ENCODE measurements at places on chromosomes 7 and 10.

DNA sequence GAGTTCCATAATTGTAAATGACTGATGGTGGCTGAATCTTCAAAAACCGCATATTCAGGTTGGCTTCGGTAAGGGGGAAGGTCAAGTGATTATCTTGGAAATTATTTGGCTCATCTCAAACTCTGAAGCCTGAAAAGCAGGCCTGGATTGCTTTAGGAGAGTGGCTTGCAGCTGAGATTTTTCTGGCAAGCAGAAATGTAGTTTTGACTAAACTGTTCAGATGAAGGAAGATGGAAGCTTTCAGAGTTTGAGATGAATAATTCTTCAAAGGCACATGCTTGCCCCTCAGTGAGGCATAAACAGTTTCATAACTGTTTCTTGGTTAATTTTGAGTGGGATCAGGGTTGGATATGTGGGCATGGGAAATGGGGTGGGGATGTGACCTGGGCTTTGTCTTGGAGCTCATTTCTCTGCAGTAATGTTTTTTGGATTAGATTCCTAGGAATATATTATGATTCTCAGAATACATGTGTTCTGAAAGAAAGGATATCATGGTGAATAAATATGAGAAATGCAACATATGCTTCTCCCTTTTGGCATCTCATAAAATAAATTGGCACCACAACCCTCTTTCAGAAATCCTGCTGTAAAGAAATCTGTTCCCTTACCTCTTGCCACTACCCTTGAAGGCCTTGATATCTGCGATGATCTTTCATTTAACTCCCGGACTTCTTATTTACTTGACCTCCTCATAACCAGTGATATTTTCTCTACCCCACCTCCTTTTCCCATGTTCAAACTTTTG is 469.2 kb downstream of the ADRA2A start:
- DNase-seq, result no peak

DNA sequence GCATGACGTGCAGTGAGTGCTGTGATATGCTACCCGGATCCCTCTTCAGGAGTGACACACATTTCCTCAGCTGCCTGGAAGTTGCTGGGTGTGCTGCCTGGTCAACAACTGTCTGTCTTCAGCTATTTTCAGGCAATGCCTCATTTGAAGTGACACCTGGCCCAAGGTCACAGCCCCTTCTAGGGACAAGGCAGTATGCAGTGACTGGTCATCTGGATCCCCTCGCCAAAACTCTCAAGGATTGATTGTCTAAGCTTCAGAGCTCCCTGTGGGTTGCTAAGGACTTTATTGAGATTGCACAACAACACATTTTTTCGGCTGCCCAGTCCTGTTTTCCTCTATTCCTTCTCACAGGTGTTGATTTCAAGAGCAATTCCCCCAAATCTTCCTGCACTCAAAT is 108.8 kb downstream of the GNAI1 start:
- DNase-seq, result no peak

GRCh38 chr7:155392726-155393570 is 65.0 kb upstream of the EN2 start:
- DNase-seq, result no peak

DNA sequence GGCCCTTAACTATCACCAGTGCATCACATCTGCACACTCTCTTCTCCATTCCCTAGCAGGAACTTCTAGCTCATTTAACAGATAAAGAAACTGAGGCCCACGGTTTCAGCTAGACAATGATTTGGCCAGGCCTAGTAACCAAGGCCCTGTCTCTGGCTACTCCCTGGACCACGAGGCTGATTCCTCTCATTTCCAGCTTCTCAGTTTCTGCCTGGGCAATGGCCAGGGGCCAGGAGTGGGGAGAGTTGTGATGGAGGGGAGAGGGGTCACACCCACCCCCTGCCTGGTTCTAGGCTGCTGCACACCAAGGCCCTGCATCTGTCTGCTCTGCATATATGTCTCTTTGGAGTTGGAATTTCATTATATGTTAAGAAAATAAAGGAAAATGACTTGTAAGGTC is 13.5 kb downstream of the AQP1 start:
- no peak for DNase-seq

DNA sequence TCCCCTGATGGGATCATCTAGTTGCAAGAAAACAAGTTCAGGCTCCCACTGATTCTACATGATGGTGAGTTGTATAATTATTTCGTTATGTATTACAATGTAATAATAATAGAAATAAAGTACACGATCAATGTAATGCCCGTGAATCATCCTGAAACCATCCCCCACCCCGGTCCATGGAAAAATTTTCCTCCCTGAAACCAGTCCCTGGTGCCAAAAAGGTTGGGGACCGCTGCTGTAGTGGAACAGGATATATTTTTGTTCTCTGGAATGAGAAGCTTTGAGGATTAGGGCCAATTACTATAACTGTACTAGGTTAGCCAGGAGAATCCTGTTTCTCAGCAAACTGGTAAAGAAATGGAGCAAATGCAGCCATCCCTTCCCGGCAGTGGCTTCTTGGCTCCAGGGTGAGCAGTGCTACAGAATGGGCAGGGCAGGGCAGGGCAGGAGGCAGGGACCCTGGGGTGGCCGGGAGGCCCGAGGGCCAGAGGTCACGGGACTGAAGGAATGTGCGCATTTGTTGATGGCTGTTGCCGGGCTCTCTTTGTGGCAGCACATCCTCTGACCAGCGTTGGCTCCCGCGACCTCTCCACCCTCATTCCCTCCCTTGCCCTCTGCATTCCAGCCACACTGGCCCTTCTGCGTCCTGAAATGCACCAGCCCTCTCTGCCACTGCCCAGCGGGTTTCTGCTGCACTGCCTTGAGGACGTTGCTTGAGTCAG is 162.3 kb upstream of the NPS start:
- DNase-seq, result no peak

DNA sequence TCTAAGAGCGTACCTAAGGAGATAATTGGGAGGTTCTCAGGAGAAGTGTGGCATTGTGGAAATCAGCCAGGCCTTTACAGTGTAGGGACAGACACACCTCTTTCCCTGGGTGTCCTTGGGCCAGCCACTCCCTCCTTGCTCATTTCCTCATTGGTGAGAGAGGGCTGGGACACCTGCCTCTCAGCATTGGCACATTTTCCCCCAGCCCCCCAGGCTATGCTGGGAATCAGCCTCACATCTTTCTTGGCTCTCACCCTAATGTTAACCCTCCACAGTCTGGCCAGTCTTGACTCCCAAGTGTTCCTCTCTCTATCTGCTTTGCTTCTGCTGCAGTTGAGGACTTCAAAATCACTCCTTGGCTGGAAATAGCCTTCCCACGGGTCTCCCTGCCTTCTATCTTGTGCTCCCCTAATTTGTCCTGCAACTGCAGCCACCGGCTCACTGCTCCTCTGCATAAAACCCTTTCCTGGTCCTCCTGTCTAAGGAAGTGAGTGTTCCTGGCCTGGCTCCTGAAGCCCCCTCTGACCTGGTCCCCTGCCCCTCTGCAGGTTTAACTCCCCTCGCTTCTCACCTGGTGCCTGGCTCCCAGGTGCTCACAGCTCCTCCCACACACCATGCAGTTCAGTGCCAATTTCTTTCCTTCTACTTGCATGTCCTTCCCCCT is 15.8 kb downstream of the TBXAS1 start:
- DNase-seq, result no peak

DNA sequence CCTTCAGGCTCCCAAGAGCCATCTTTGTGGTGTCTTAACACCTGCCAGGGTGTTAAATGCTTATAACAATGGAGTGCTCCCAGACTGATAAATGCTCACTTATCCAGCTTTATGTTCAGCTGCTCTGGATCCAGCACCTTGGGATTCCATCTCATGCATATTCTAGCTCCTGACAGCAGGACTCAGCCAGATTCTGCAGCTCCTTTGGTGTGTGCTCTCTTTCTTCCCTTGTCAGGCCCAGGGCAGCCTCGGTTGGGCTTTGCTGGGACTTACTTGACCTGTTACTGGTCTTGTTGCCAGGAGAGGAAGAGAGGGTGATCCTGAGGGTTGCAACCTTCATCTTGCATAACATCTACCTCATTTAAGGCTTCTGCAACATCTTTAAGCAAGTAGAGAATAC is 59.4 kb upstream of the CCNY start:
- DNase-seq, result no peak

DNA sequence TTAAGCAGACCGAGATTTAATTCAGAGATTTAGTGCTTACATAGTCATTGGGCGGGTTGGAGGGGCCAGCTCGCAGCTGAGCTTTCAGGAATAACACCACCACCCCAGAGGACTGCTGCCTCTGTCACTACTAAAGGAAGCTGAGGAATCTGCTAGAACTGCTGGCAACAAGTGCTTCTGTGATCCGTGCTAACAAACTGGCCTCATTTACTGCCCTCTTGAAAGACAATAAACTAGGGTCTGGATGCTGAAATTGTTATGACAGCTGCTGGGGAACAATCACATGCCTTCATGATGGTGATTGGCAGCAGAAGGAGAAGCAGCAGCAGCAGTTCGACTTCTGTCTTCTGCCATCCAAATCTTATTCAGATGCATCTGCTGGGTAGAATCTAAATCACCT is 285.5 kb upstream of the TAC1 start:
- no peak for DNase-seq

DNA sequence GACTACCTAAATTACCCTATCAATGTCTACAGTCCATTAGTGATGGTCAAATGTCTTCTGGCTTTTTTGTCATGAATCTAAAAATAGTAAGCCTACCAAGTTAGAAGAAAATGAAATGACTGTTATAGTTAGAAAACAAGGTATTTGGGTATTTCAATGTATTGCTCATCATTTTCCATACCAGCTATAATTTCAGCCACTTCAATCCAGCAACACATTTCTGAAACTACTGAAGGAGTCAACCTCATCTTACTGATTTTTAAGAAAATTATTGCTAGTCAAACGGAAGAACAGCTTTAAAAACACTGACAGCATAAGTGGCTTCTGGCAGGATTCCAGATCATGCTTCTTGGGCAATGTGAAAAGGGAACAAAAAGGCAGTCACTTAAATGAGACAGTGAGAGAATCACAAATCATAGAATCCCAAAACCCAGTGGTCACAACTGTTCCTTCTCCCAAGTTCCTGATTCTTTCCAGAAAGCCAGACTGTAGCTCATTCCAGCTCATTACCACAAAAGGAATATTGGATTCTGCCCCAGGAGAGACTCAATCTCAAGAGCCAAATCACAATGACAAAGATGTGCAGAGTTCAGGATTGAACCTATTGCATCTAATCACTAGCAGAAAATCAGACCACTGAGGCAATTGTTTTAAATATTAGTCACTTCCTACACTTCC is 61.2 kb upstream of the LRRN3 start:
- peak; percentile 33 for DNase-seq

DNA sequence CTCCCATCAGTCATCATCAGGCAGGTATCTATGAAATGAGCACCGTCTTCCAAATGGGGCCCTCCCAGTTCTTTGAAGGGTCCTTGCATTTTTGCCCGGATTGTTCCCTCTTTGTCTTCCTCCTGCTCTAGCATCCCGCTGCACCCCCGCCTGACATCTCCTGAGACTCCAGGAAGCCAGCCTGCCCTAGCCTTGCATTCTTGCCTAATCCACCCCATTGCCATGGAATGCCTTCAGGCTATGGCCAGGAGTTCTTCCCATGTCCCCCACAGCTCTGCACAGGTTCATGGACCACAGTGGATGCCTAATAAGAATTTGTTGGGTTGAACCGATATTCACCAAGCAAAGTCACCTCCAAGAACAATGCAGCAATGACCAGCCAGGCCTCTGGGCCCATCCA is 62.1 kb downstream of the ZMIZ1 start:
- DNase-seq, result no peak

- DNase-seq, result no peak
These were observed 237.8 kb upstream of the ZMIZ1 start for GRCh38 chr10:78830976-78831375.

DNA sequence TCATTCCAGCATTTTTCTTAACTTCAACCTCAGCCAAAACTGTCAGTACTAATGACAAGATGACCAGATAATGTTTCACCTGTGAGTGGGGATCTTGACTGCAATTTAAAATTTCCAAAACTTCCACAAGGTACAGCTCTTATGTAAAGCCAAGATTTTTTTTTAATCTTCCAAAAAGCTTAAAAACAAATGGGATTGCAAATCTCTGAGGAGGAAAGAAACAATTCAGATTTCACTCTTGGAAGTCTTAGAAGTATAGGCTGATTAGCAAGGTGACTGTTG is 90.2 kb downstream of the AGMO start:
- DNase-seq, result no peak

DNA sequence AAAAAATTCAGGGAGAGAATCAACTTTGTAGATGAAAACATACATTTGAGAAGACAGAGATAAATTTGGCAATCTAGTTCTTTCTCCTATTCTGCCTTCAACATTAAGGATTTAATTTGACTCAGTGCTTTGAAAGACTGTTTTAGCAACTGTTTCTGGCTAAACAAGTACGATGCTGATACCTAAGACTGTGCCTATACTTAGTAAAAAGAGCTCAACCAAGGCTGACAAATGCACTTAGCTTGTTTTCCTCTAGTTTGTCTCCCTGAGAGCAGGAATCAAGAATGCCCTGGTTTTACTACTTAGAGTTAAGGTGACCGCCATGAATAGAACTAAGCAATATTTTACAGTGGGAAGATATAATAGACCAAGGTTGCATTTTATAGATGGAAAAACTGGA is 49.5 kb downstream of the NRP1 start:
- no peak for DNase-seq

GRCh38 chr7:43141091-43141490 is 28.6 kb downstream of the HECW1 start:
- no peak for DNase-seq

GRCh38 chr7:4256286-4256685 is 425.8 kb upstream of the FOXK1 start:
- DNase-seq, result no peak

GRCh38 chr7:101924171-101924570 is 106.7 kb downstream of the CUX1 start:
- DNase-seq, result no peak

GRCh38 chr10:99375426-99375825 is 46.3 kb downstream of the CNNM1 start:
- DNase-seq, result no peak

DNA sequence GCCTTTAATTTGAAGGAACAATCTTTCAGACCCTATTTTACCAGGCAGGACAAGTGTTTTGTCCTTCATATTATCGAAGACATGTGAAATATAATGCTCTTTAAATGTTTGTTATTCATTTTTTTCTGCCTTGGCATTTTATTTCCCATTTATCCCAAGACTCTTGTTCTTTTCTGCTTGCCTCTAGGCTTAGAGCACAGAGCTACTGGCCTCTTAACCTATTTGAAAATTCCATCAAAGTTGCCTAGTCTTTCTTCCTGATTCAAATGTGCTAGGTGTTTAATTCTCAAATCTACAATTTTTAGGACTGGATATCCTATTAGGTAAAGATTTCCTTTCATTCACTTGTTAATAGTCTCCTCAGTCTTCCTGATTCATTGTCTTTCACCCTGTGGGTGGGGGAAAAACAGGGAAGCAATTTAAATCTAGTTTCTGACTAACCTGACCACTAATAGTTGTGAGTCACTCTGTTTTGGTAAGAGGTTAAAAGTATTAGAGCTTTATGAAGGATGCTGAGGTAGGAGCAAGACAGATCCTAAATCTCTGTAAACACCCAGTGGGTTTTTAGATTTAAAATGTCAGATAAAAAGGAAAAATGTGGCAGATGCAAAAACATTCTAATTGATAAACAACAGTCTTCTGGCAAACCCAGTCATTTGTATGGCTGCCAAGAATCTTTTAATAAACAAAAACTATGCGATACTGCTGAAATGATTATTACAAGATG is 1.5 kb downstream of the LIPK start:
- no peak for DNase-seq

Measured in activated CD8-positive, alpha-beta memory T cell treated with anti-CD3 and anti-CD28 coated beads for 48 hours (primary cell).